CD4-positive, alpha-beta T cell treated with Interleukin-17A for 1 hour (primary cell): ENCODE measurements at places on chromosomes 13 and 19.

DNA sequence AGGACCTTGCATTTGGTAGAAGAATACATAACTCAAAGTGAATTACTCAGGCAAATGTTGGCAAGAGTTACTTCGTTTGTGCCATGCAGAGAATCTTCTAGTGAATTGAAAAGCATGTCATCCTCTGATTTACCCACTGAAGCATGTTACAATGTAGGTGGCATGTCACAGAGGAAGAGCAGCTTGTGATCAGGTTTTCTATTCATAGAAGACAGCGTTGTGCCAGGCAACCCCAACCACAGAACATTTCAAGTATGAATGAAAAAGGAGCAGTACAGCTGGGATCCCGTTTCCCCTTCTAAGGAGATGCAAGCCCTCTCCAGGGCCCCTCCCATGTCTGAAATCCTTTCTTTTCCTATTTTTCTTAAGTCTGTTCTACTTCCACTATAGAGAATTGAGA is 6.0 kb upstream of the KATNAL1 start:
- DNase-seq = no peak

GRCh38 chr13:52600666-52601065 is 41.6 kb upstream of the HNRNPA1L2 start:
- no peak for DNase-seq

GRCh38 chr19:45294291-45295029 is 28.2 kb downstream of the CKM start:
- DNase-seq = no peak

DNA sequence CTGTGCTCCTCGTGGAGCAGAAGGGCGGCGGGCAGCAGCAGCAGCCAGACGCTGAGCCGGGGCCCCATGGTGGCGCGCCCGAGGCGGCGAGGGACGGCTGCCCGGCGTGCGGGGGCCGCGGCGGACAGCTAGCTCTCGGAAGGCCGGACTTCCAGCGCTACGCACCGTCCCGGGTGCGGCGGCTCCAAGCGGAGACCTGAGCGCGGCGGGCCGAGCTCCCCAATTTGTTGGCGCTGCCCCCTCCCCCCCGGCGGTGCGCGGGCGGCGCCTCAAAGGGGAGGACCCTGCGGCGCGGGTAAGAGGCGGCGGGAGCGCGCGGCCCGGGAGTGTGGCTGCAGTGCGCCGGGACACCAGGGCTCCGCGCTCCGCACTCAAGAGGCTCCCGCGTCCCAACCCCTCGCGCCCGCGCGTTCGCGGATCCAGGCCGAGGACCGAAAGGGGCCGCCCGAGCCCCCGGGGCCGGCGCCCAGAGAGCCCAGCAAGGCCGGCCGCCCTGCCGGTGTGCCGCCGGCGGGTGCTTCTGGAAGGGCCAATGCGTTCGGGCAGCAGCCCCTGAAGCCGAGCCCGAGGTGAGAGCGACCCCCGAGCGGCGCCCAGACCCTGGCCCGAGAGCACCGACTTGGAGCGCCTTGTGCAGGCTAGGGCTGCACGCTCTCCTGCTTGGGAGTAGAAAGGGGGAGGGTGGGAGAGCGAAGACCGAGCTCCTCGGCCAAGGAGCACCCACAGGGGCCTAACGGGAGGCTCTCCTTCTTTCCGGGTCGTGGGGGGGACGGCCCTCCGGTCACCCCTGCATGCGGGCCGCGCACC is at the start of the genes COL4A1 and COL4A2:
Gene COL4A1 (minus strand): TSS at position 198 of the 807 bp plus-strand sequence. CDS start 130 bp downstream, at position 68.
Gene COL4A2 (plus strand): TSS at position 325 of the 807 bp plus-strand sequence. CDS start 620 bp downstream, outside the sequence.
- no peak for DNase-seq

DNA sequence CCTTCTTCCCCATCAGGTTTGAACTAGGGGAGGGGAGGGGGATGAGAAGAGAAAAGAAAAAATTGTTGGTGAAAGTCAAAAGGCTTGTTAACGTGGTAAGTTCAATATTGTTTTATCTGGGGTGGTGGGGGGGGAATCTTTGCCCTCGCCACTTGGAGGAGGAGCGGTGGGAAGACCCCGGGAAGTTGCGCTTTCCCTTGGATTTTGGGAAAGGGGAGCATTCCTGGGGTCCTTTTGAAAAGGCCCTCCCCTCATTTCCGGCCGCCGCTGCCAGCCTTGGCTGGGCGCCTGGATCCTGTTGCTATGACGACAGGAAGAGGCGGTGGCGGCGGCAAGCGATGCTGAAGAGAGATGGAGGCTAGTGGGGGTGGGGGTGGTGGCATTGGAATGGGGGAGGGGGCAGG is 4.6 kb upstream of the CACNG8 start:
- DNase-seq = no peak

DNA sequence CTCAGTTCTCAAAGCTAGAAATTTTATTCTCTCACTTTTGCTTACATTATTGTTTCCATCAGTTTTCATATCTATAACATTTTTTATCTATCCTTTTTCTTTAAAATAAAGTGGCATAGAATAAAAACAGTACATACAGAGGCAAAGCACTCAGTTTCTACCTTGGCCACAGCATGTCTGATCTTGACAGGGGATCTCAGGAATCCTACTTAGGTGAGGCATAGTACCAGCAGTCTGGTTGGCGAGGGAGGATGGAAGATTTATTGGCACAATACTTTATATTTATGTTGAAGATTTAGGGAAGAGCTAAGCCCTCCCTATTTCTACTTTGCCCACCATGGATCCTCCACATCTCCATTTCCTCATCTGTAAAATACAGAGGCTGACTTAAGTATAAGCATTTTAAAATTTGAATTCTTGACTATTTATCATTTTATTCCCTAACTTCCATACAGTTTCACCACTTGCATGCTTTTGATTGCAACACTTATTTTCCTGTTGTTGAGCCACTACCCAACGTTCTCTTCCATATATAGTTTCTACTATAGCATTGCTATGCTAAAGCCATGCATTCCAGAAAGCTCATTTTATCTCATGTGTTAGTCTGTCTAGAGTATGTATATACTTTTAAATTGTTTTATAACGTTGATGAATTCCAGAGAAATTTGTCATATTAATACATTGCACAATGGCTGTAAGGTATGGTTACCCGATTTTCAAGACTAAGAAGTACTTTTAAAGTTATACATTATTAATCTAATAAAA is 506.7 kb downstream of the KCTD12 start:
- DNase-seq = no peak

DNA sequence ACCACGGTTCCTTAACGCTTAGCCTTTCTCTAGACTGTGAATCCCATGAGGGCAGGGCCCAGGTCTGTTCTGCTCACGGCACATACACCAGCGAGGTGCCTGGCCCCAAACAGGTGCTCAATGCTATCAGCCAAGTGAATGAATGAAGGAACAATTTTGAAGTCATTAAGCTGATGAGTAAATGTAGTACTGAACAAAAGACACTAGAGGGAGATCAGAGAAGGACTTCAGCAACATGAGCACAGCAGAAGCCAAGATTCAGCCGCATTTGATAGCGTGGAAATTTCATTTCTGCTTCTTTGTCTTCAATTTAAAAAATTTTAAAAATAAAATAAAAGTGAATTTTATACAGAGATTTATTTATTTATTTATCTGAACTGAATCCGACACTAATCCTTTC is 20.1 kb upstream of the MYO16 start:
- no peak for DNase-seq

DNA sequence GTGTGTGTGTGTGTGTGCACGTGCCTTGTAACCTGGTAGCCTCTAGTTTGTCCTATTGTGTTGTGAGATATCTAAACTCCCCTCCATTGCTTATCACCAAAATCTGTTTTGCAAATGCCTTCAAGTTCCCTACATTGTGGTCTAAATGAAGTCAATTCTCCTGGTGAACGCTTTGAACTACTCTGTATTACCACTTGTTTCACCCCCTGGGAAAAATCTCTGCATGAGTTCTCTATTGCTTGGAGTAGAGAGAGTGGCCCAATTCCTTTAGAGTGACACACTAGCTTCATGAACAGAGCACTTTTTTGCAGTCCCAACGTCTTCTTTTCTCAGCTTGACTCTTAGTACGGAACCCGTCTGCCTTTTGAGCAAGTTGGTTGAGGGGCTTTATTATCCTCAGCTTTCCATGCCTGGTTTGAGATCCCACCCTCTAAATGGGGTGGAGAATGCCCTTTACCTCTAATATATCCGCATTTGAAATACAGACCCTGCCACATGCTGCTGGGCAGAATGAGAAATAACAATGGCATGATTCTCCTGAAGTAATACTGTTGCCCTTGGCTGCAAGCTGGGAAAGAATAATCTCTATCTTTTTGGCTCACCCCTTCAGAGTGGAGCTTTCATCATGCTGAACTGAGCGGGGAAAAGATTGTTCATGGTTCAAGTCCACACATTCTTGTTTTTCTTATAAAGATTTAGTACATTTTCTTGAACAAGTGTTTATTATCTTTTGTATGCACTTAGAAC is 2545.3 kb downstream of the PCDH9 start:
- no peak for DNase-seq

DNA sequence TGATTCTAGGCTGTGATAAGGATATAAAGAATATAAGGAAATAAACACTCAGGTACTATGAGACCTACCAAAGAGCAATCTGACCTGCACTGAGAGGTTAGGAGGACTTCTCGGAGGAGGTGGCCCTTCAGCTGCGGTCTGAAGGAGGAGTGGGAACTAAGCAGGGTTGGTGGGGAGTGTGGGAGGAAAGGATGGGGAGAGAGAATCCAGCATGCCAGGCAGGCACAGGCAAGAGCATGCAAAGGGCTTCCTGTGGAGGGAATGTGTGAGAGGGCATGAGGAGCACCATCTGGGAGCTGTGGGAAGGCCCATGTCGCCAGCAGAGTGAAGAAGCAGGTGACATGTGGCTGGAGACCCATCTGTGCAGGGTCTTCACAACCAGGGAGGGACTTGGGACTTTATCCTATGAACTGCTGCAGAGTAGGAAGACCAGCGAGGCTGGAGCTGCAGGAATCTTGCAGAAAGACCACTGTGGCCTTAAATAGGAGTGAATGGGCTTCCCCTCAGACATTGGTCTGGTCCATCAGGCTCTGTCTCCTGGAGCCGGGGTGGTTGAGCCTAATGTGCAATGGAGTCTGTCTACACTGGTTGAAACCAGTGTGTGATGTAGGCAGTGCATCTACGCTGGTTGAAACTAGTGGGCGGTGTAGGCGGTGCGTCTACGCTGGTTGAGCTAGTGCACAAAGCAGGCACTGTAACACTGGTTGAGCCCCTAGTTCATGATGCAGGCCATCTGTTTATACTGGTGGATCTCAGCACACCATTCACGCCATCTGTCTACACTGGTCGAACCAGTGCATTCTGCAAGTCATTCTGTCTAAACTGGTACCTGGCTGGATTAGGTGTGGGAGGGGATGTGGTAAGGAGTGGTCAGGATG is 6.4 kb downstream of the CHST8 start:
- no peak for DNase-seq

DNA sequence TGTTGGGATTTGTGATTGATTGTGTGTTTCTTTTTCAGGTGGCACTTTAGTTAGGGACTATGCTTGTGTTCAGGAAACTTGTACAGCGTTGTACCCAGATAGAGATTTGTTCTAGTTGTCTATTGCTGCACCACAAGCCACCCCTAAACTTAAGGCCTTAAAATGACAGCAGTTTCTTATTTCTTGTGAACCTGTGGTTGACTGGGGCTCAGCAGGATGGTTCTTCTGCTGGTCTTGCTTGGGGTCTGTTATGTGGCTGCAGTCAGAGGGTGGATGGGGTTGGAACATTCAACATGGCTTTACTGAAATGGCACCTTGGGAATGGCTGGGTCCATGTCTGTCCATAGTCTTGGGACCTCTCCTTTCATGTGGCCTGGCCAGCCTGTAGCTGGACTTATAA is 28.3 kb downstream of the SIPA1L3 start:
- DNase-seq = no peak

DNA sequence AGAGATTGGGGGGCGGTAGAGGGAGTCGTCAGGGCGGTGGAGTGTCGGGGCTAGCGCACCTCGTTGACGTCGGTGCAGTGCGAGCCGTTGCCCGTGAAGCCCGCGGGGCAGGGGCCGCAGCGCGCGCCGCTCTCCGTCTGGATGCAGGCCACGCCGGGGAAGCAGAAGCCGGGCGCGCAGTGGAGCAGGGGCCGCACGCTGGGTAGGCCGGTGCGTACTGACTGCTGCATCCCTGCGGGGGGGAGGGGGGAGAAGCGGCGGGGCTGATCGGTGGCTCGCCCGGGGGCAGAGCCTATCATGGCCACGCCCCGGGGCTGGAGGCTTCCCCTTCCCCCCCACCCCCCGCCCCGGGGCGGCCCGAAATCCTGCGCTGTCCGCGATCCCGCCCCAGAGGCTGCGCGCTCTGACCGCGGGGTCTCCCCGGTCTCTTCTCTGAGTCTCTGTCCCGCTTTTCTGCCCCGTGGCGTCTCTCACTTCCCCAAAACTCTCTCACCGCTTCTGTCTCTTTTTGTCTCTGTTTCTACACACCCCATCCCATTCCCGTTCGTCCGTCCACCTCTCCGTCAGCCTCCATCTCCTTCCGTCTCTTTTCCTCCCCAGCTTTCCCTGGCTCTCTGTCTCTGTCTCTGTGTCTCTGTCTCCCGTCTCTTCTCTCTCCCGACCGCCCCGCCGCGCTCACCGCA is 1.1 kb downstream of the COMP start:
- peak; percentile 37 for DNase-seq

DNA sequence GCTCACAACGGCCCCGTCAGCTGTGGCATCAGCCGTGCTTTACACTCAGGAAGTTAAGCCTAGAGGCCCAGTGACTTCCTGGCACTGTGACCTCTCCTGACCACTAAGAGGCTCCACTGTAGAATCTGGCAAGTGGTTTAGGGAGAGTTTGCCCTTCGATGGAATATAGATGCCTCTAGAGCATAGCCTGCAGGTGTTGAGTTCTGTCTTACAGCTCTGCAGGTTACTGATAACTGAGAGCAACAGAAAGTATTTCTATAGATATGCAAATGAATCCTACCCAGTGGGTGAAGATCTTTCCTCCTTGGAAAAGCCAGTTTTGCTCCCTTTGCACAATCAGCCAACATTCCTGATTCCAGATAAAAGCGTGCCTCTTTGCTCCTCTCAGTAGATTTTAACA is 35.8 kb downstream of the ATP12A start:
- no peak for DNase-seq

DNA sequence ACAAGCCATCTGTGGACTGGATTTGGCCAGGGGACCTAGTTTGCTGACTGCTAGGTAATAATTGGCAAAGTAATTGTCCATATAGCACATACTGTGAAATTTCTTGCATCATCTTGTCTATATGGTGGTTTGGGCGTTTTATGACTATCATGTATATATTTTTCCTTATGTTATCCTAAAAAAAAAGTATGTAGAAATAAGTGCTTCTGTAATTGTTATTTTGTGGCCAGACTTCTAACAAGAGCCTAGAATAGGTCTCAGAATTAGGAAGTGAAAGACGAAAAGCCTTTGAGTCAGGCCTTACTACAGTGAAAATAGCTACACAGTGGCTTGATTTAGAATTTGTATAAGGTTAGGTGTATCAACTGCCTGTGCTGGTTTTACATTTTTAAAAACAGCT is 4.2 kb downstream of the FNDC3A start:
- no peak for DNase-seq

- no peak for DNase-seq
These were observed 408.6 kb upstream of the MIR17HG start for GRCh38 chr13:90938848-90939247.
